Fibroblast of skin of abdomen (primary cell): ENCODE measurements at places on chromosomes 4 and X.

GRCh38 chrX:110442635-110443034 is 84.0 kb downstream of the RTL9 start:
- peak; percentile 12 for DNase-seq

GRCh38 chrX:46918434-46918833 is 6.2 kb downstream of the JADE3 start:
- DNase-seq, result no peak

GRCh38 chrX:150508018-150508417 is 60.4 kb upstream of the MTM1 start:
- no peak for DNase-seq

DNA sequence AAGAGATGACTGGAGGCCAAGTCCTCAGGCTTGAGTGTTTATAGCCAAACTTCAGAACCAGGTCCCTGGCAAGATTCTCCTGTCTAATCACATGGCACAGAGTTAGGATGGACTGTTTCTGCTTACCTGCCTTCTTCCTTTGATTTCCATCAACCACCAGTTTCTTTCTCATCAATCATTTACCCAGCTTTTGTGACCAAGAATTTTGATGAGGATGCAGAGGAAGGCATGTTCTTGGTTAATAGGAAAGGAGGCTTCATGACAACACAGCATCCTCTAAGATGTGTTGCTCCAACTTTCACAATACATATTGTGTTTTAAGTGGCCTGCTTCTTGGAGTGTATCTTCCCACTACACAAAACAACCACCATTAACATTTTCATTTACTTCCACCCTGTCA is 65.3 kb downstream of the NFKB1 start:
- DNase-seq, result no peak
